ENCODE measurements at places on chromosomes 2 and 18.

GRCh38 chr2:203889542-203889941, 22.0 kb downstream of the CTLA4 start:
- DNase-seq, result no peak

- DNase-seq, result no peak
These were observed 24.0 kb downstream of the TGFA start for GRCh38 chr2:70529610-70530009.

- DNase-seq, result no peak
These were observed 26.4 kb downstream of the CRIM1 start for GRCh38 chr2:36381993-36382392.

DNA sequence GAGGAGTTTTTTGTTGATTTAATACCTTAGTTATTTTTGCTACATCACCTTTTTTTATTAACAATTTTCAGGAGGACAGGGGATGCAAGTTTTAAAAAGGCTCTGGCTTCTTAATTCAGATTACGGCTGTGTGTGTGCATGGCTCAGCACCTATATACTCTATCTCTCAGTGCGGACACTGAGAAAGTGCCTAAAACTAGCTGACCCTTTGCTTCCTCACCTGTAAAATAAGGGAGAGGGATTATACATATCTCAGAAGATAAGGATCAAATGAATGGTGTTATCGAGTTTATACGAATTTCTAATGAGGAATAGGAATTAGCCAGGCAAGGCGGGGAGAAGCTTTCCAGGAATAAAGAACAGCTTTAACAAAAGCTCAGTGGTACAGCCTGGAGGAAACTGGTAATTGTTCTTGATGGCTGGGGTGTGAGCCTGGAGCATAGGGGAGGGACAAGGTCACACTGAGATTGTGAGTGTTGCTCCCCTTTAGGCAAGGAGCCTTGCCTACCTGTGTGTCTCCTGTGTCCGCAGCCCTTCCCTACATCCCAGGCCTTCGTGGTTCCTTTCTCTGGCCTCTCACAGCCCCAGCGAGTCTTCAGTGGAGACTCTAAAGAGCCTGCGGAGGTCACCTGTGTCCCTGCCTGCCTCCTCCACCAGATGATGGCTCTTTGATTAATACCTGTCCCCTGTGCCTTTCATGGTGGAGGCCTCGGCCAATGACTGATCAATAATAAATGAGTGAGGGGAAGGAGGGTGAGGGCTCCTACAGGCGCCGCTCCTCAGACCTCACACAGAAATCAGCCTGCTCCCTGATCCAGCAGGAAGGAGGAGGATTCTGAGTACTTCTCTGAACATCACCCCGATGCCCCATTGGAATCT, 92.7 kb downstream of the DDX1 start:
- no peak for DNase-seq

DNA sequence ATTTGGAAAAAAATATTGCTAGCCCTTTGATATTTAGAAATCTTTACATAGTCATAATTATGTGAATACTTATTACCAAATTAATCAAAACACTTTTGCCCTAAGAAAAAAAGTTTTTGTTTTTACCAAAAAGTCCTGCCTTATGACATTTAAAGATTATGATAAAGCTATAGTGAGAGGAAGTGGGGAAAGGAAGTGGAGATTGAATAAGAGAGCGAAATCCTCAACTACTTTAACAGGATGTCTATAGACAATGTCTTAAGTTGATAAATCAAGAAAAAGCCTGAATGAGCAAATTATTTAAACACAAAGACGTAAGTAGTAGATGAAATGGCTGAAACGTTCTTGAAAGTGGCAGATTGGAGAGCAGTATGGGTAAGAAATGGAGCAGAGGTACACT, 20.9 kb upstream of the VPS54 start:
- DNase-seq, result no peak

Data from fibroblast of mammary gland (primary cell).